ENCODE measurements at places on chromosomes 3 and 15. TPM values are rescaled to one million over a fixed set of nuclear protein-coding genes. Genes with fewer than 3 reads are reported as not detected.
A peak's percentile ranks its signal among the peaks of the same experiment; 100 is the strongest.

Gene RAB27A
- 98.8 TPM for total RNA-seq

Gene GOLGA8O
- total RNA-seq, result 2.2 TPM

Gene WDR93
- total RNA-seq, result not detected

Gene MORC1
- not detected for total RNA-seq

Gene NANOGP8
- not detected for total RNA-seq

Gene ETV5
- total RNA-seq, result 2.2 TPM

Gene KNL1
- 25.3 TPM for total RNA-seq

Gene FOXL2NB
- not detected for total RNA-seq

Gene ST8SIA2
- total RNA-seq, result not detected

Gene GRK7
- not detected for total RNA-seq

GRCh38 chr15:101014921-101015841, 96.0 kb downstream of the LRRK1 start:
- peak; percentile 91 for DNase-seq

DNA sequence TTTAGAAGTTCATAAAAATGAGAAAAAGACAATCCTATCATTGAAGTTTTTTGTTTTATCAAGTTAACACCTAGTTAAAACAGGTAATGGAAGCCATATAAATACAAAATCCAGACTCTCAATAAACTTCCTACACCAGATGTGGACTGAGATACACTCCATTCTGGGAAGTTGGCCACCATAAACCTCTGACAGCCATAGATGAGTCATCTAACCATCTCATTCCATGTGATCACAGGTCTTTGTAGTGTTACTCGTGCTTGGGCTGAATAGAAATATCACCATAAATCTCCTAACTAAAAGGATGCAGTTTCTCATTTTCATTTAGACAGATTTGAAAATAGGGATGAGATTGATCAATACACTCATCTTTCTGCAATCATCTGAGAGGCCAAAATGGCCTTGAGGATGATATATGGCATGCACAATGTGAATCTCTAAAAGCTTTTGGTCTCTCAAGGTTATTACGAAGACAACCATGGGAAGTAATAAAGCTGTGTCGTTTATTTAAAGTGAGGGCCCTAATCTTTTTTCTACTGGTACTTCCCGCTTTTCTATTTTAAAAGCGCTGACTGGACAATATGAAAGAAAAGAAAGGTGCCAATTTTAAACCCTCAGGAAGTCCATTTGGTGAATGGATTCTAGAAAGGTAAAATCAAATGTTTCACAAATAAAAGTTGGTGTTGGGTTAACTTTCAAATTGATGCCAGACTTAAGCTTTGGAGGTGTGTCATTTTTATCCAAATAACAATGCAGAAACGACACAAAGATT, 155.5 kb downstream of the POLR2M start:
- no peak for DNase-seq

- no peak for DNase-seq
Measured at GRCh38 chr15:50077176-50077575, 41.9 kb downstream of the ATP8B4 start.

DNA sequence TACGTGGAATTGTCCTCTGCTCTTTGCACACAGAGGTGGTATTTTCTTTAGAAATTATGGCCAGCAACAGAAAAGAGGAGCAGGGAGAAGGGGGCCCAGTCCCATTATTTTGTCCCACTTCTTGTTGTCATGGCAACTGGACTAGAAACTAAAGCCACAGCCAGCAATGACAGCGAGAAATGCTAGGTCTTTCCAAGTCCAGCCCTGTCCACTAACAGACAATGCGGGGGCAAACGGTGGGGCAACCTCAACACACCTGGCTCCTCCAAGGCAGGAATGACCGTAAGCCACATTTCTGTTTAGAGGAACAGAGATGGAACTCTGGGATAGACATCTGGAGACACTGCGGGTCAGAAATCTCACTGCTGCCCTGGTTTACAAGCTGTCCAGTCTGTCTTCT, 107.3 kb downstream of the RFTN1 start:
- DNase-seq, result no peak

GRCh38 chr3:24374801-24375200, 119.8 kb downstream of the THRB start:
- DNase-seq, result no peak

GRCh38 chr15:89820666-89821611, 6.3 kb upstream of the ANPEP start:
- DNase-seq, result no peak

GRCh38 chr15:26891448-26892181, 24.8 kb downstream of the GABRA5 start:
- DNase-seq, result peak; percentile 80

- no peak for DNase-seq
Measured at GRCh38 chr3:133410191-133410892, 10.5 kb downstream of the BFSP2 start.

GRCh38 chr3:126996905-126997304, 14.0 kb downstream of the PLXNA1 start:
- DNase-seq, result no peak

DNA sequence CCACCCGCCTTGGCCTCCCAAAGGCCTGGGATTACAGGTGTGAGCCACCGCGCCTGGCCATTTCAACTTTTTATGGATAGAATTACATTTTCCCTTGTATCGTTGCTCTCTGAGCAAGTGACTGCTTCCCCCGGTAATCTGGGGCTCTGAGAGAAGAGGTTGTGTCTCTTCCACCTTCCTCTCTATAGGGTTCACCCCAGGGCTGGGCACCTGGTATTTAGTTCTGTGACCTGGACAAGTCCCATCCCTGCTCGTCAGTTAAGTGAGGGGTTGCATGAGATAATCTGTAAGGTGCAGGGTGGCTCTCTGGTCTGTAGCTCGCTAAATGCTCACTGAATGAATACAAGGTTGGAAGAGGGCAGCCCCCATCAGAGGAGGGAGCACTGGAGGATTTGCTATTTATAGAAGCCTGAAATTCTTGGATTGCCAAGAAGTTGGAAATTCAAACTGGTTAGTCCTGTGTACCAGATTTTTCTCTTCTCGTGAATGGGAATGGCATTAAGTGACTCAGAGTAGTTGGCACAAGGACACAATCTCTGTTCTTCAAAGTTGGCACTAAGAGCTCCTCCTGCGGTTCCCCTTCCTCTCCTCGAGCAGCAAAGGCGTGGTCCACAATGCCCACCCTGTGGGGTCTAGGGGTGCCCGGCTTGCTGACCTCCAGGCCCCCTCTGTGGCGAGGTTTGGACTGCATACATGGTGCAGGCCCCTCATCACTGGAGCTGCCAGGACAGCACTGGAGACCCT, 68.1 kb upstream of the DLG1 start:
- DNase-seq, result no peak

DNA sequence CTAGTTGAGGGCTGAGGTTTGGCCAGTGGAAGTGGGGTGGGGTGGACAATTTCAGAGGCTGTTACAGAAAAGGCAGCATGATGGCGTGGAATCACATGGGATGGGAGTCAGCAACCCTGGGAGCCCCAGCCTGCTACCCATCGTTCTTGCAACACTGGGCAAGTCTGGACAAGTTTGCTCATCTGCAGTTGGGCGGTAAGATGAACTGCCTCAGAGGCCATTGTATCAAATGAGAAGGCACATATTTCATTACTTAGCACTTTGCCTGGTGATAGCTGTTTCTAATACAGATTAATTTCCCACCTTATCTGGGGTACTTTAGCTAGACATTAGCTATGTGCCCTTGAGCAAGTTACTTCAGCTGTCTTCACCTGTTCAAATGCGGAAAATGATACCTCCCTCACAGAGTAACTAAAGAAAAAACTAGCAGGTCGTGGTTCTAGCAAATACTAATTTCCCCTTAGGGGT, 248.9 kb downstream of the THSD4 start:
- no peak for DNase-seq

DNA sequence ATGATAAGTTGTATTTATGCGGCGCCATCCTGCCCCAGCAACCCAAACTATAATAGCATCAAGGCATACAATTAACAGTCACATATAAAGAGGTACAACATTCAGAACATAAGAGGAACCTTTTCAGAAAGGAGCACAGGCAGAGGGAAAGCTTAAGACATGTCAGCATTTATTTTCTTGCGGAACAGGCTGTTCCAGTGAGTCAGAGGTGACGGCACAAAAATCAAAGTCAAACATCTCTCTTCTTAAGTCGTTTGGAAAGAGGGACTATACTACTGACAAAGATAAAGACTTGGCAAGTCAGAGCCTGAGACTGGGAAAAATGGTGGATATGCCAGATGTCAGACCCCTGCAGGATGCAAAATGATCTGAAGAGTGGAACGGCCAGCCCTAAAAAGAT, 128.4 kb downstream of the CTNNB1 start:
- DNase-seq, result no peak

DNA sequence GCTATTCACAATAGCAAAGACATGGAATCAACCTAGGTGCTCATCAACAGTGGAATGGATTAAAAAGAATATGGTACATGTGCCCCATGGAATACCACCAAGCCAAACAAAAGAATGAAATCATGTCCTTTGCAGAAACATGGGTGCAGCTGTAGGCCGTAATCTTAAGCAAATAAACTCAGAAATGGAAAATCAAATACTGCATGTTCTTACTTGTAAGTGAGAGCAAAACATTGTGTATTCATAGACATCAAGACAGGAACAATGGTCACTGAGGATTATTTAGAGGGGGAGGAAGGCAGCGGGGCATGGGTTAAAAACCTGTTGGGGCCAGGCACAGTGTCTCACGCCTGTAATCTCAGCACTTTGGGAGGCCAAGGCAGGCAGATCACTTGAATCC, 304.7 kb upstream of the ROBO2 start:
- no peak for DNase-seq

- no peak for DNase-seq
Measured at GRCh38 chr3:110754212-110754916, 317.3 kb upstream of the NECTIN3 start.

DNA sequence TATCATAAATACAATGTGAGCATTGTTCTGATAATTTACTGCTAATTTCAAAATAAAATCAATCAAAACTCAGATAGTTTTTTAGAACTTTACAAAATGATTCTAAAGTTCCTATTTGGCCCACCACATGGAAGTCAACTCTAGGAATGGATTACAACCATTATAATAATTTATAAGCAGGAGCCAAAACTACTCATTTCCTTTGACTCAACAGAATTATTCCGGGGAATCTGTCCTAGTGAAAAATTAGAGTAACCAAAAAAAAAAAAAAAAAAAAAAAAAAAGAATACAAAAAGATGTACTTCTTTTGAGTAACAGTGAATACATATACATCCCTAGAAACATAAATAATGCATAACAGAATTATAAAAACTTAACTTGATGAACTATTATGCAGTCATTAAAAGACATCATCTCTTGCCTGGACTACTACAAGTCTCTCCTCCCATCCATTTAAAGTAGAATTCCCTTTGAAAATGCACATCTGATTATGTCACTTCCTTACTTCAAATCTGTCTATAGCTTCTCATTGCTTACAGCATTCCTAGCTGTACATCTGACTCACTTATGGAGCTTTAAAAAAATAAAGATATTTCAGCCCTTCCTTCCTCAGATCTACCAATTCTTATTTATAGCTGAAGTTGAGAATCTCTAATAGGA, 43.4 kb downstream of the HDGFL3 start:
- no peak for DNase-seq

- DNase-seq, result no peak
Measured at GRCh38 chr15:81504170-81504905, 130.3 kb upstream of the TMC3 start.

DNA sequence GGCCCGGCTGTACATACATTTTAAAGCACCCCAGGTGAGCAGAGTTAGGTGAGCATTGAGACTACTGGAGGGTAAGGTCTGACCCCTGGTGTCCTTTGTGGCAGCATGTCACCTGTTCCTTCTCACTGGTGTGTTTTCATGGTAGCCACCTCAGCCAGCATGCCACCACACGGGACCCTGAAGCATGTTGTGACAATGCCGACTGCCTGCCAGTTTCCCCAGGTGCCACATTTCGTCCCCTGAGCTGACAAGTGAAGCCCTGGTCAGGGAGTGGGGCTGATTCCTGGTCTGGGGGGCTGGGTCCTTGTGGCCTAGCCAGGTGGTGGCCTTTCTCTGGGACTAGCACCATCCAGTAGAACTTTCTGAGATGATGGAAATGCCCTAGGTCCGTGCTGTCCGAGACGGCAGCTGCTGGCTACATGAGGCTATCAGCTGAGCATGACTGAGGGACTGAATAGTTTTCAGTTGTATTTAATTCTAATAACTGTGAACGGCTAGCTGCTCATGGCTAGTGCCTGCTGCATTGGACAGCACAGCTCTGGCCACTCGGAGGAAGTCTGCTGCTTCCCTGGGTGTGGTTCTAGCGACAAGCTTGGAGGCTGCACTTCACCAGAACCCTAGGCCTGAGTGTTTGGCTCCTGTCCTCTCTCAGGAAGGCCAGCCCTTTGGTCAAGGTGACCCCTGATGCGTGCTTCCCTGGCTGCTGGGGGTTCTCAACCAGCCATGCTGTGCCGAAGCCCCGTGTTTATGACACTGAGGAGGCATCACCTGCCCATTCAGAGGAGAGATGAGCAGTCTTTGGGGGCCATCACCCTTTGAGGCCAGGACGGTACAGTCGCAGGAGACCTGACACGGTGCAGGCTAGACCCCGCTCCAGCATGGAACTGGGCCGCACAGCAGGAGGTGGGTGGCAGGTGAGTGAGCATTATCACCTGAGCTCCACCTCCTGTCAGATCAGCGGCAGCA, 3.9 kb downstream of the C3orf22 start:
- no peak for DNase-seq

GRCh38 chr15:69830876-69831275, 266.8 kb downstream of the TLE3 start:
- no peak for DNase-seq

GRCh38 chr15:88647351-88648105, 8.7 kb downstream of the ISG20 start:
- DNase-seq, result no peak

DNA sequence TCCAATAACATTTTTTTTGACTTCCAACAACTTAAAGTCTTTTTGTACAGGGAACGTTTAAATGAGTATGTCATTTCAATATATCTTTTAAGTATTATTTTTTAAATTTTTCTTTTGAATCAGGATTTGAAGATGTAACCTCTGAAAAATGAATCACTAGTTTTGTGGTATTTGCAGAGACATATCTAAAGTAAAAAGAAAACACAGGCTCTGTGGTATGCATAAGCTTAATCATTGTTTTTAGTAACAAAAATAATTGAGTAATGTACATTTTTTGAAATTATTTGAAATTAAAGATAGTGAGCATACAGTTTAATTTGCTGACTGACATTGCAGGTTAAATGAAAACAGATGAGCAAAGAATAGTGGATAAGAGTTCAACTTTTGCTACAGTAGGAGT, 531.3 kb downstream of the ROBO1 start:
- DNase-seq, result no peak

DNA sequence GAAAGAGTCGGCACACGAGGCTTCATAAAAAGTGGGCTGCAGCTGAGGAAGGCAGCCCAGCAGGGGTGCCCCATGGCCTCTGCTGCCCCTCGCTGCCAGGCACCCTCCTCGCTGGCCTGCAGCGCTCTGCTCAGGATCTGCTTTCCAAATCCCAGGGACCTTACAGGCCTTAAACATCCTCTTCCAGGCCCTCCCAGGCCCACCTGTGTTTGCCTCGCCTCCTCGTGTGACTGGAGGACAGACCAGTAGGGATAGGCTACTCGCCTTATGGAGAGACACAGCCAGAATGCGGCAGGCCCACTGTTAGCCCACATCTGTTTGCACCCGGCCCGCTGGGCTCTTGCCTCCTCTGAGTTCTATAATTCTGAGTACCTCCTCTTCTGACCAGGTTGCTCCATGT, 124.5 kb upstream of the PLXNA1 start:
- no peak for DNase-seq

- no peak for DNase-seq
Measured at GRCh38 chr15:92012368-92012629, 158.8 kb downstream of the SLCO3A1 start.

- no peak for DNase-seq
Measured at GRCh38 chr3:8872261-8872660, 91.0 kb downstream of the RAD18 start.

GRCh38 chr3:133859381-133860234, 36.1 kb downstream of the RAB6B start:
- no peak for DNase-seq

Measured in activated CD4-positive, alpha-beta T cell treated with anti-CD3 and anti-CD28 coated beads, Interleukin-2, amount 10 ng/mL, durations not matched to agents 24 days and 14 days (primary cell).